Esophagus mucosa (tissue), 1 donor: ENCODE measurements at places on chromosomes 1 and 21.

- ATAC-seq = no peak
Observed at GRCh38 chr1:55216096-55216495, 932 bp upstream of the USP24 start.

- ATAC-seq = no peak
Observed at GRCh38 chr21:41280115-41280919, 36.3 kb upstream of the FAM3B start.

DNA sequence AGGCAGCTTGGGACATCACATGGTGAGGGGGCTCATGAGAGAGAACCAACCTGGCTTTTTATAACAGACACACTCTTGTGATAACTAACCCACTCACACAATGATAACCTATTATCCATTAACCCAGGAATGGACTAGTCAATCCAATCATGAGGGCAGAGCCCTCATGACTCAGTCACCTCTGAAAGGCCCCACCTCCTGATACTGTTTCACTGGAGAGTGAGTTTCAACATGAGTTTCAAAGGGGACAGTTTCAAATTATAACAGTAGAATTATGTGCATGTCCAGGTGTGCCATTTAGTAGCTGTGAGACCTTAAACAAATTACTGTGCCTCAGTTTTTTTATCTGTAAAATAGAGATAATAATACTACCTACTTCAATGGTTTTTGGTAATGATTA, 47.6 kb upstream of the PPP2R5A start:
- peak; percentile 72 for ATAC-seq

- no peak for ATAC-seq
Observed at GRCh38 chr1:21648352-21648730, 20.8 kb downstream of the RAP1GAP start.

DNA sequence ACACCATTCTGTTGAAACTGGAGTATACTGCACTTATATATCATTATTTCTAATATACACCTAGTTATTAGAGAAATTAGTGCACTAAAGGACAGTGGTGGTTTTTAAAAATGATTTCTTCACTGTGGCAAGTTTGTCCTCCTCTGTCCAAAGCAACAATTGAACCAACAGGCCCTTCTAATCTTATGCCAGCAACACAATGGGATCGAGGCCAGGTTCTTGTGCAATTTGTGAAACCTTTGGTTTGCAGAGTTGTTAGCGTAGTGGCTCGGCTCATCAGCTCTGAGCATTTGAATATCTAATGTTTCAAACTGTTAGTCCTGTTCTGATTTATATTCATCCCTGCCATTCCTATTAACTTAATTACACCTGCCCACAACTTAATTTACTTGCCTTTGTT, 9.9 kb upstream of the LRRC39 start:
- ATAC-seq = no peak

GRCh38 chr1:4034318-4034887, 134.3 kb upstream of the C1orf174 start:
- ATAC-seq = no peak

GRCh38 chr1:175690298-175690697, 53.1 kb downstream of the TNR start:
- no peak for ATAC-seq

GRCh38 chr1:19054216-19054615, 97.7 kb upstream of the IFFO2 start:
- ATAC-seq = peak; percentile 96

DNA sequence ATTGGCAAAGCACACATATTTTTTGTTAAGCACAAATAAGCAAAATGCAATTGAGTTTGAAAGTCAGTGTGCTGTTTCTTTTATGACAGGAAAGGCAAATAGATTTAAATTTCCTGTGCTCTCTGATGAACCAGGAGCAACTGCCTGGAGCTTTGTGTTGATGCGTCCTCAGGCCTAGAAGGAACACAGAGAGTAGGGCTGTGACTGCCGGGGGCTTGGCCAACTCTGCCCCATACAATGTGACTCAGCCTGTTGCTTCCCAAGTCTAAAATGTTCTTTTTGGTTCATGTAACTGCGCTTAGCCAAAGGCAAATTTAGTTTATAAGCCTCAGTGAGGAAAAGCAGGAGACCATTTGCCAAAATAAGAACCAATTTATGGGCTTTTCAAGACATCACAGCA, 37.5 kb downstream of the TOR1AIP2 start:
- ATAC-seq = no peak

GRCh38 chr1:245263529-245264095, 108.8 kb downstream of the KIF26B start:
- ATAC-seq = no peak

GRCh38 chr1:58861506-58861905, 77.7 kb upstream of the JUN start:
- ATAC-seq = peak; percentile 72

DNA sequence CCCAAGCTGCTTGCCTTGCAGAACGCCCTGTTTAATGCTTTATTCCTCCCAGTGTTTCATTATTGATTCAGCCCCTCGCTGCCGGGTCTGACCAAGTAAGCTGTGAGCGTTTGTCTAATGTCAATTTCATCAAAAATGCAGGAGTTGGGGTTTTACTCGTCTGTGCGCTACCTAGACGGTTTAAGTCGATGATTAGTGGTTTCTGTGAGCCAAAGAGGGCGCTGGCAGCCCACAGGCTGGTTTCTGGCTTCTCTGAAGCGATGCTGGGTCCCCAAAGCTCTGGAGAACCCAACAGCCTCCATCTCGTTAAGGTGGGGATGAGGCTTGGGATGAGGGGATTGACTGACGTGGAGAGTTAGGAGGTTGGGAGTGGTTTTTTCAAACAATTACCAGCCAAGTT, 102.9 kb downstream of the SYF2 start:
- no peak for ATAC-seq

GRCh38 chr1:91900562-91900961, 14.6 kb upstream of the TGFBR3 start:
- ATAC-seq = no peak

- no peak for ATAC-seq
Observed at GRCh38 chr1:66493731-66494130, 40.2 kb upstream of the SGIP1 start.

GRCh38 chr1:203754455-203754864, 10.5 kb upstream of the LAX1 start:
- peak; percentile 55 for ATAC-seq

GRCh38 chr1:175185903-175186302, 6.7 kb downstream of the KIAA0040 start:
- ATAC-seq = no peak

DNA sequence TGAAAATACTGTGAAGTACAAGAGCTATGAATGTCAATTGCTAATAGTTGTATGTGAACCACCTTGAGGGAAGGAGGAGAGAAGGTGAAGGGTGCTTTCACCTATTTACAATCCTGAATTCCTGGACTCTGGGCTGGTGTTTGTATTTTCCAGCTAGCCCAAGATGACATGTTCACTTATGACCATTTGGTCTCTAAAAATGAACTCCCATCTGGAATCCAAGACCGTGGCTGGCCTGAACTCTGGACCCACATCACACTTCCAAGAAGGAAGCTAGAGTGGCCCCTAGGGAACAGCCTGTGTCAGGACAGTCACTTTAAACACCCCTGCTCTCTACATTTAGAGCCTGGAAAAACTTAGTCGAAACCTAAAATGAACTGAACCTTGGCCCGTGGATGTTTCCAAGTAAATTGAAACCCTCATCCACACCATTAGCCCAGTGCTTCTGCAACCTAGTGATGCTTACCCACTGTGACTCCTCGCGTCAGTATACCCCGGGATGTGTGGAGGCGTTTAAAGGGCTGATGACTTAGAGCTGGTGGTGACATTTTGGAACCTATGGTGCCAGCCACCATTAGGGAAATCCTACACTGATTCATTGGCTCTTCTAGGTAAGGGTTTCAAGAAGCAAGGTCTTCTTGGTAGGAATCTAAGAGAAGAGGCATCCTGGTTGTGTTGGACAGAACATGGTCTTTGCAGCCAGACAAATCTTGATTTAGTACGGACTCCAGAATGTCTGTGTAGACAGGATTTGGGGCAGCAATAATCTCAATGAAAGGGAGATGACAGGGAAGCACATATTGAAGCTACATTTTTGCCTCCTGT, 171.5 kb upstream of the IRF2BP2 start:
- no peak for ATAC-seq

GRCh38 chr1:240711020-240711419, 99.1 kb upstream of the GREM2 start:
- ATAC-seq = no peak

DNA sequence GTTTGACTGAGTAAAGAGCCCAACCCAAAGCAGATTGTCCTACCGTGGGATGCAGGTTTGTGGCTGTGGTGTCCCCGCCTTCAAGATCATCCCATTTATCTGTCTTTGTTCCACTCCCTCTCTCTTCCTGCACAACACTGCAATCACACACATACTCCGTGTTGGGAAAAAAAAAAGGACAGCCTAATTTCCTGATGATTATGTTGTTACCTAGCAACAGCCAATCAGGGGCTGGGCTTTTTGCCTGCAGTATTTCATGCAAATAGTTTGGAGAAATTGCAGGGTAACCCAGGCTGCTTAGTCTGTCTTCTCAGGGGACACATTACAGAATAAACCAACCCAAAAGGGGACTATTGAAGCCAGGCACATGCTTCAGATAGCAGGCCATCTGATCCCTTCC, 38.3 kb downstream of the PHC2 start:
- ATAC-seq = no peak

- ATAC-seq = no peak
Observed at GRCh38 chr21:44496564-44497550, 41.5 kb downstream of the LRRC3 start.

GRCh38 chr1:221632072-221632471, 109.8 kb downstream of the DUSP10 start:
- ATAC-seq = no peak

DNA sequence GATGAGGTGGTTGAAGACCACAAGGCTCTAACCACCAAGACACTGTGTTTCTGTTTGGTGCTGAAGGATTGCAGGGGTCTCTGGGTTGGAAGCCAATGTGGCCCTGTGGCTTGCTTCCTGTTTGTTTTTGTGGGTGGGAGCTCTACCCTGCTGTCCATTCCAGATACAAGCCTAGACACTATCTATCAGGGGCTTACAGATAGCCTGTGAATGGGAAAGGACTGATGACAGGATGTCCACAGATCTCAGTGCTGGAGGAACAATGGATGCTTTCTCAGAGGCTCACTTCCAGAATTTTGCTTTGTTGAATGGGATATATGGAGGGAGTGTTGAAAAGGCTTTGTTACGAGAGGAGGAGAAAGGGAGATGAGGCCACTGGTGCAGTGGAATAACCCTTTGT, 69.7 kb downstream of the NOS1AP start:
- ATAC-seq = no peak

DNA sequence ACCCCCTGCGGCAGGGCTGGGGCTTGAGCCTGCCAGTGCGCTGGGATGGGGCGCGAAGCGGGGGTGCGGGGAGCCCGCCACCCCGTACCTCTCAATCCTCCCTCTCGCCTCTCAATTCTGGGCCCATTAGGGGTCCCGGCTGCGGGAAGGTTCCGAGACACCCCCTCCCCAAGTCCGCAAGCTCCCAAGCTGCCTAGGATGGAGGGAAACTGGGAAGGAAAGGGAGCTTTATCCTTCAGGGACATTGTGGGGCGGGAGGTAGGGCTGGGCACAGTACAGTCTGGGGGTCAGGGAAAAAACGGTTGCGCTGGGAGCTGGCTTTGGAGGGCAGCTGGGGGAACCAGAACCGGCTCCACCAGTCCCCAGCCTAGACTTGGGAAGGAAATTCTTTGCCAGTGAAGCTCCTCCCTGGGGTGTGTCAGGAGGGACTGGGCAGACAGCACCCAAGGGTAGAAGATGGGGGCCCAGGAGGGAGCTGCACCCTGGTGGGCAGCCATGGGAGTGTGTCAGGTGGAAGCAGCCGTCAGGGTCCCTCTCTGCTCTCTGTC, 904 bp downstream of the GJB3 start:
- ATAC-seq = peak; percentile 70

DNA sequence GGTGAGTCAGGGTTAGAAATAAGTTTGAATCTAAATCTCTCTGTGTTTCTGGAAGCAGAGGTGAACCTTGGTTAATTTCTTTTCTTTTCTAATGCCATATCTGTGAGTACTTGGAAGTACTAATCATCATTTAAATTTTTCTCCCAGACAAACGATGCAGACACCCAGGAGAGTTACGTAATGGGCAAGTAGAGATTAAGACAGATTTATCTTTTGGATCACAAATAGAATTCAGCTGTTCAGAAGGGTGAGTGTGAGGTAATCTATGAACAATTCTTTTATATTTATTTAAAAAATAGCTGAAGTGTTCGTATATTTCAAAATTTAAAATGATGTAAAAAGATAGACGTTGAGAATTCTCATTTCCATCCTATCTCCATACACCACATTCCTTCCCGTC, 11.2 kb downstream of the C4BPA start:
- no peak for ATAC-seq

GRCh38 chr1:81335876-81336275, 464.9 kb upstream of the ADGRL2 start:
- ATAC-seq = no peak

- ATAC-seq = peak; percentile 75
Observed at GRCh38 chr1:67052741-67053534, 1.0 kb downstream of the SLC35D1 start.

DNA sequence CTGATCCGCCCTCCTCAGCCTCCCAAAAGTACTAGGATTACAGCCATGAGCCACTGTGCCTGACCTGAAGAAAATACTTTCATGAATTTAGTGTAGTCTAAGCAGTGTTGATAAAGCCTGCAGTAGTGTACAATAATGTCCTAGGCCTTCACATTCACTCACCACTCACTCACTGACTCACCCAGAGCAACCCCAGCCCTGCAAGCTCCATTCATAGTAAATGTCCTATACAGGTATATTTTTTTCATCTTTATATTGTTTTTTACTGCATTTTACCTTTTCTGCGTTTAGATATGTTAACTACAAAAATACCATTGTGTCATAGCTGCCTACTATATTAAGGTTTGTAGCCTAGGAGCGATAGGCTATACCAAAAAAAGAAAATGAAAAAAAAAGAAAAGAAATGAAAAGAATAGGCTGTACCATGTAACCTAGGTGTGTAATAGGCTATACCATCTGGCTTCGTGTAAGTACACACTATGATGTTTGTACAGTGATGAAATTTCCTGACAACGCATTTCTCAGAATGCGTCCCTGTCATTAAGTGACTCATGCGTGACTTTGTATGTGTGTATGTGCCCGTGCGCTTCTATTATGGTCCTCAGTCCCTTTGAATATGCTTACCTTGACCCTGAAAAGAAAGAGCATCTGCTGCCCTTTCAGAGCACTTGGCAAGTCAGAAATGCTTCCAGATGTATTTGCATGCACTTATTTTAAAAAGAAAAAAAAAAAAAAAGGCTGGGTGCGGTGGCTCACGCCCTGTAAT, 9.2 kb upstream of the SLAMF8 start:
- peak; percentile 97 for ATAC-seq

GRCh38 chr1:197902454-197903195, at the start of gene C1orf53:
TSS of gene C1orf53 (plus strand) at chr1:197902630. CDS start at chr1:197902650, 20 bp downstream.
- peak; percentile 99 for ATAC-seq

- ATAC-seq = no peak
Observed at GRCh38 chr21:45935628-45936027, 45.9 kb upstream of the COL6A1 start.

GRCh38 chr21:41920476-41920875, 33.3 kb downstream of the C2CD2 start:
- no peak for ATAC-seq

DNA sequence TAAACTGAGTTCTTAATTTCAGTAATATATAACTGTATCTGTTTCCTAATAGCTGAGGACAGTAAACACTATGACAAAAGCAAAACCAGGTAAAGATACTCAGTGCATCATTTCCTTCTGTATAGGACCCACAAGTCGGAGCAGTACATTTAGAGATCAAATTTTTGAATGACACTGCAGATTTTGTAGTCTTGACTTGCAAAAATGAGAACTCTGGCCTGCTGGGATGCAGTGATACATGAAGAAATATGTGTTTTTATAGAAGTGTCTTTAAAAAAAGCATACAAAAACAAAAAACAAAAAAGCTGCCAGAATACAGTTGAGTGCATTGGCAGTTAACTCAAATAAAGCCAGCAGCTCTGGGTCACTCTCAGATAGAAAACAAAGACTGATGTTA, 19.0 kb downstream of the GART start:
- ATAC-seq = no peak
